ENCODE measurements at places on chromosomes 16 and 17.

- DNase-seq, result no peak
These were observed 2.3 kb upstream of the HOXB2 start for GRCh38 chr17:48546924-48547807.

- DNase-seq, result peak; percentile 94
These were observed 74.9 kb upstream of the ZFHX3 start for GRCh38 chr16:73122604-73123391.

- DNase-seq, result no peak
These were observed 54.2 kb downstream of the CDRT4 start for GRCh38 chr17:15413101-15413771.

DNA sequence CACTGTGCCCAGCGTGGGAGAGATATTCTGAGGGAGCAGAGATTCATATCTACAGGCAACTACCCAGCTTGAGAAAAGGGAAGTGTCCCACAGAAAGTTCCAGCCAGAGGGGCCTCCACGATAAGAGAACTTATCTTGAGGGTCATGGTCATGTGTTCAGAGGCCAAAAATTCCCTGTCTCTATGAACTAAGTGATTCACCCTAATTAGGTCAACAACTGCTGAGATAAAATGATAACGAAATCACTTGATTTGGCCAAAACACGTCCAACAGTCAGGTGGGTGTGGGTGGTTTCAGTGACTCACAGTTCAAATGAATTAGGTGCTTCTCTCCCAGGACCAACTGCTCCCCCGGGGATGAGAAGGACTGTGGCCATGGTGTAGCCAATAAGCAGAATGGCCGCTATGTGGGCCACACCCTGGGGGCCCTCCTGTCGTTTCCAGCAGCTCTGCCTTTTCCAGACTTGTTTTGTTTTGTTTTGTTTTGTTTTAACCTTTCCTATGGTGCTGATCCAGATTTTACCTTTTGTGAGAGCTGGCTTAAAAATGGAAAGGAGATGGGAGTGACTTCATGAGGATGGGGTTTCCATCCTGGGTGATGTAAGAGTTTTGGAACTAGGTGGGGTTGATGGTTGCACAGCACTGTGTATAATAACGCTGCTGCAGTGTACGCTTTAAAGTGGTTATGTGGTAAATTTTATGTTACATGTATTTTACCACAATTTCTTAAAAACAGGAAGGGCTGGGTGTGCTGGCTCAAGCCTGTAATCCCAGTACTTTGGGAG is 8.7 kb downstream of the DNAI2 start:
- peak; percentile 21 for DNase-seq

GRCh38 chr17:55549140-55549539 is 37.9 kb upstream of the SMIM36 start:
- DNase-seq, result peak; percentile 75

DNA sequence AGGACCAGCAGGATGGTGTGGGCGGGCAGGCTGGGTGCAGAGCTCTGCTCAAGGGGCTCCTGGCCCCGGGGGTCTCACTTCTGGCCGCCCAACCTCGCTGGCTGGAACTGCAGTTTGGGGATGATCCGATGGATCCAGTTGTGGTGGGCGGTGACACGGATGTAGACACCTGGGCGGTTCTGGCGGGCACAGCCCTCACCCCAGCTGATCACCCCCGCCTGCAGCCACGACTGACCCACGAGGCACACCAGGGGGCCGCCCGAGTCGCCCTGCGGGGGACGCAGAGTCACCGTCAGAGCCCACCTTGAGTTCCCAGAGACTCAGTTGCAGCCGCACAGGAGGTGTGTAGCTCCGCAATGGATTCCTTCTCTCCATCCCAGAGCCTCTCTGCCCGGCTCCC is 7.5 kb downstream of the PRSS27 start:
- DNase-seq, result no peak

DNA sequence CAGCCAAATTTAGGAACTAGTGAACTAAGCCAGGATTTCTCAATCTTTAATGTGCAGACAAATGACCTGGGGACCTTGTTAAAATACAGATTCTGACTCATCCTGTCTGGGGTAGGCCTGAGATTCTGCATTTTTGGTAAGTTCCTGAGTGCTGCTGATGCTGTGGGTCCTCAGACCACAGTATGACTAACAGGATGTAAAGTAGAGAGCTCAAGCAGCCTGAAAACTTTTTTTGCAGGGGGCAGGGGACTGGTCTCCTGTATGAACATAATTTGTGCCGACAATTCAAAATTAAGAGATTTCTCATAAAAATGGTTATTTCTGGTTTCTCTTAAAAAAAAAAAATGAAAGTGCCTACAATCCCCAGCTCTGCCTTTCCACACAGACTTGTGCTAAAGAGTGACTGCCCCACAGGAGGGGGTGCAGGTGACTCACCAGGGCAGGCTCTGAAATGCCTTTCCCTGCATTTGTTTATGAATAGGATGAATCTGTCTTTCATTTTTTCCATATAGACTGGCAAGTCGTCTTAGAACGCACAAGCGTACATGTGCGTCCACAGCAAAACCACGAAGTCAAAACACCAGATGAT is 271.5 kb downstream of the PHKB start:
- peak; percentile 77 for DNase-seq
